LHCN-M2 (cell line): ENCODE measurements at places on chromosomes 4 and X.

GRCh38 chrX:32525234-32525633, 686.1 kb downstream of the DMD start:
- no peak for DNase-seq

- no peak for DNase-seq
These were observed 2.7 kb upstream of the NKX6-1 start for GRCh38 chr4:84501721-84502267.

DNA sequence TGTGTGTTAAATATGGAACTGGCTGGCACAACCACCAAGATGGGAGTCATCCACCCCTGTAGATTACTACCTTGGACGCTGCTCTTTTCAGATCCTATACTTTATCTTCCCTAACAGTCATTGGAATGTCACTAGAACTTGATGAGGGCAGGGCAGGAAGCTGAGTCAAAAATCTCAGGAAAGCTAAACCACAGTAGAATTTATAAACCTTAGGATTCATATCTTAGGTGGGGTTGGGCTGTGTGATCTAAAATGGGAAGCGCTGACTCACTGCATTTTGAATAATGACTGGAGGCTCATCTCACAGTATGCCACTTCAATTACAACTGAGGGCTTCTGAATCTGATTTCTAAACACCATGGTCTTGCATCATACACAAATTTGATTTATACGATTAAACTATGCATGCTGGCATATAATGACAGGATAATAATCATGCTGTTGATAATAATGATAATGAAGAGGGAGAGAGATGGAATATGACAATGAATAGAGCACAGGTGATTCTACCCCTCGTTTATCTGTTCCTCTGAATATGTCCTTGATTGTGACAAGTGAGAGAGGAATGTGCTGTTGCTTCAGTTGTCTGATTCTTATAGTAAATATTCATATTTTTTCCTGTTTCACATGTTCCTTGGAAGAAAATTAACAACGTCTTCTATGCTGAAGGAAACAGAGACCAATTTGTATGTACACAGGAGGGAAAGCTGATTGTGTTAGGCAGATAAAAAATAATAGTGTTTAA, 270.3 kb upstream of the HS3ST1 start:
- peak; percentile 91 for DNase-seq

GRCh38 chr4:25021216-25021615, 9.5 kb downstream of the LGI2 start:
- no peak for DNase-seq

DNA sequence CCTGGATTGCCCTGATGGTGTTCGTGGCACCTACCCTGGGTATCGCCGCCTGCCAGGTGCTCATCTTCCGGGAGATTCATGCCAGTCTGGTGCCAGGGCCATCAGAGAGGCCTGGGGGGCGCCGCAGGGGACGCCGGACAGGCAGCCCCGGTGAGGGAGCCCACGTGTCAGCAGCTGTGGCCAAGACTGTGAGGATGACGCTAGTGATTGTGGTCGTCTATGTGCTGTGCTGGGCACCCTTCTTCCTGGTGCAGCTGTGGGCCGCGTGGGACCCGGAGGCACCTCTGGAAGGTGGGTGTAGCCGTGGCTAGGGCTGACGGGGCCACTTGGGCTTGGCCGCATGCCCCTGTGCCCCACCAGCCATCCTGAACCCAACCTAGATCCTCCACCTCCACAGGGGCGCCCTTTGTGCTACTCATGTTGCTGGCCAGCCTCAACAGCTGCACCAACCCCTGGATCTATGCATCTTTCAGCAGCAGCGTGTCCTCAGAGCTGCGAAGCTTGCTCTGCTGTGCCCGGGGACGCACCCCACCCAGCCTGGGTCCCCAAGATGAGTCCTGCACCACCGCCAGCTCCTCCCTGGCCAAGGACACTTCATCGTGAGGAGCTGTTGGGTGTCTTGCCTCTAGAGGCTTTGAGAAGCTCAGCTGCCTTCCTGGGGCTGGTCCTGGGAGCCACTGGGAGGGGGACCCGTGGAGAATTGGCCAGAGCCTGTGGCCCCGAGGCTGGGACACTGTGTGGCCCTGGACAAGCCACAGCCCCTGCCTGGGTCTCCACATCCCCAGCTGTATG, 1.8 kb downstream of the AVPR2 start:
- no peak for DNase-seq
